NCI-H345 (cell line): ENCODE measurements at places on chromosomes 12 and 14.

DNA sequence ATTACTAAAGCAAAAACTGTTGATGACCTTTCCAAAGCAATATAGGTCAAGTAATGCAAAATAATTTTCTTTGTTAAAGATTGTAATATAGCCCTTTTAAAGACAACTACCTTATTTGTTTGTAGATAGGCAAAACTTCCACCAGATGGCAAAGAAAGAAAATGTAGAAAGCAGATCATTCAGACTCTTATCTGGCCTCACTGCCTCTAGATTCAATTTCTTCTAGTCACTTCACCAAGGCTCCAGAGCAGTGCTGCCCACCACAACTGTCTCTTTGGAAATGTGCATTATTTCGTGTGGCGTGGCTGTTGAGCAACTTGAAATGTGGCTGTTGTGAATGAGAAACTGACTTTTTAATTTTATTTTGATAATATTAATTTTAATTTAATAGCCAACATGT, 127.1 kb downstream of the ITPR2 start:
- no peak for DNase-seq

- DNase-seq: no peak
Observed at GRCh38 chr12:58728397-58728796, 191.9 kb downstream of the LRIG3 start.

- no peak for DNase-seq
Observed at GRCh38 chr12:116595186-116595585, 36.0 kb downstream of the MAP1LC3B2 start.

DNA sequence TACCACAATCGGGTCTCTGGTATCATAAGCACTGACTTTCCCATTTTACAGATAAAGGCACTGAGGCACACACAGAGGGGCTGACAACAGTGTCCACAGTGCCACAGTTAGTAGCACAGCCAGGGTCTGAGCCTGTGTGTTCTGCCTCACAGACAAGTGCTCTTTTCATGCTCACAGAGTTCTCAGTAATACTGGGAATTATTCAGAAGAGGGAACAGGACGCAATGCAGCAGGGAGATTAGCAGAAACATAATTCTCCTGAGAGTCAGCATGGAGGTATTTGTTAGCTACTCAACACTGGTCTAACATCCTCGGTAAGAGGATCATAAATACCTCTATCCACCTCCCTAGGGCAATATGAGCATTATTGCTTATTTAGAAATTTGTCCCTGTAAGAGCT, 219.3 kb upstream of the EEA1 start:
- DNase-seq: no peak

GRCh38 chr12:114746297-114747011, 62.5 kb upstream of the TBX3 start:
- no peak for DNase-seq

- no peak for DNase-seq
Observed at GRCh38 chr14:106505366-106505765, 979.0 kb downstream of the TMEM121 start.

- DNase-seq: no peak
Observed at GRCh38 chr12:113472191-113473121, 785 bp upstream of the LHX5 start.

DNA sequence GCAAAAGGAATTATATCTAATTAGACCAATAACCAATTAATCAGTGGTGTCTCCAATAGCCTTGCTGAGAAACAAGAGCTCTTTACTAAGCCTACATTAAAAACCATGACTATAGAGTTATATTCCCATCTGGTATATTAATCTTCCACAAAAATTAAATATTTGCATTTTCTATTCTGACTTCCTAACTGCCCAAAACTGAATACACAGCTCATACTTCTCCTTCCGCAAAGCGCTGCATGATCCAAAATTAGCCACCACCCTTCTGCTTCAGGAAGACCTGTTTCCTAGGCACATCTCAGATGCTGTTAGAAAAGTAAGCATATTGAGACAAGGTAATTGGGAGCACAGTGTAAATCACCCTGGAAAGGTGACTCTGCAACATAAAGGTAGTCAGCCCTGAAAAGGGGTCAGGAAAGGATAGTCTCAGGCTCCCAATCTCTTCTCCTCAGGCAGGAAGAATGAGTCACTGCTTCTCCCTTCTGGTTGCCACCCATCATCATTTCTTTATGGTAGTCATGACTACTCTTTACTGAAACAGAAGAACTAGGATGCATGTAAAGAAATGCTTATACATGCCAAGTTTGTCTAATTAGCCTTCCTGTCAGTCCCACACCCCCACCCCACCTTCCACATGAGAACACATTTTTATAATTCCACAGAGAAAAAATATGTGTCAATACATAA, 54.3 kb downstream of the PLCZ1 start:
- no peak for DNase-seq

DNA sequence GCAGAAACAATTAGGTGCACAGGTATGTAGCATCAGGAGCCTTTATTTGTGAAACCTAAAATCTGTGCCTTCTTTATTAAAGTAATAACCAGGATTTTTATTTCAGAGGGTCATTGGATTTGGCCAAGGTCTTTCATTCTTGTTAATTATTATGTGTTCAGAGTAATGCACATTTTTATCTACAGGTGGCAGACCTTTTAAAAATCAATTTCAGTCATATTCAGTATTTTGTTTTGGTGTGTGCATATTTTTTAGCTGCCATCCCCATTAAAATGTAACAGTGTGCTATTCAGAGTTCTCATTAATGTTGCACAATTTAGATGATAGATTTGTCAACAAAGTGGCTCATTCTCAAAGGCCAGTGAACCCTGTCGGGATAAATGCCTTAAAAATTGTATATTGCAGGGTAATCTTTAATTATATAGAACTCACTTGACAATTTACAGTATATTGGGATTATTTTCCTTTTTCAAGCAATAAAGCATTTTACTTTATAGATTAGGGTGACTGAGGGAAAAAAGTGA, 319.3 kb upstream of the SOX5 start:
- no peak for DNase-seq

DNA sequence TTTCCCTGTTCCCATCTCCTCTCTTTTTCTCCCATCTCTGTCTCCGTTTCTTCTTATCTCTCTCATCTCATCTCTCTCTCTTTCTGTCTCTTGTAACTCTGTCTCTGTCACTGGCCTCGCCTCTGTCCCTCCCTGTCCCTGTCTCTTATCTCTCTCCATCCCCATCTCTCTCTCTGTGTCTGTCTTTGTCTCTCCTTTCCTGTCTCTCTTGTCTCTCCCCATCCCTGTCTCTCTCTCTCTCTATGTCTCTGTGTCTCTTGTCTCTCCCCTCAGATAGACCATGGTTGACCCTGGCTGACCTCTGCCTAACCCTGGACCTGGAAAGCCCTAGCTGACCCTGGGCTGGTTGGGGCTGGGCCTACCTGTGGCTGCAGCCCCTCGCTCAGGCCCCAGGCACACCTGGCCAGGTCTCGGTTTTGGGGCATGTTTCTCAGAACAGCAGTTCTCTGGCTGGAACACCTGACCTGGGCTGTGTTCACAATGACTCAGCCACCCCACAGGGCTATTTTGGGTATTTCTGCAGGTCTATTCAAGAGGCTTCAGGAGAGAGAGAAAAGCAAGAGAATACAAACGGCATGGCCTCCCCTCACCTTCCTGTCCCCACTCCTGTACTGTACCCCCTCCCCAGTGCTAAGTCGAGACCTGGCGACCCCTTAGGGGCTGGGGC, 174.4 kb downstream of the TMEM121 start:
- no peak for DNase-seq

DNA sequence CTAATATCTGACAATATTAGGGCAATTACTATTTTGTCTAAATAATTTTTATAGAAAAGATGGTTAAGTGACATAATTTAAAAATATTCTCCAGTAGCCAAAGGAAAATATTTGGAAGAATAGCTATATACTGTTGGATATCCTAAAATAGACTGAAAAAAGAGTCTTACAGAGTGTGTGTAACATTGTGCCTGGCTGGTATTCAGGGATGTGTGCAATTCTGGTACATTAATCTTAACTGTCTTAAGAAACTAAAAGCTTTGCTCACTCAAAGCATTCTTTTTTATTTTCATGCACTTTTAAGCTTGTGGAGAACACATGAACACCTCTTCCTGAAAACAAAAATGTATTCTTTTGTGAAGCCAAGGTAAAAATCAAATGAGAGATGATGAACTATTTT, 10.1 kb upstream of the NR2C1 start:
- no peak for DNase-seq

GRCh38 chr12:12744546-12745305, 27.6 kb downstream of the CDKN1B start:
- DNase-seq: no peak
